ENCODE measurements at places on chromosomes 5 and 9.

GRCh38 chr5:119080936-119081335, 10.0 kb downstream of the DMXL1 start:
- DNase-seq: no peak

DNA sequence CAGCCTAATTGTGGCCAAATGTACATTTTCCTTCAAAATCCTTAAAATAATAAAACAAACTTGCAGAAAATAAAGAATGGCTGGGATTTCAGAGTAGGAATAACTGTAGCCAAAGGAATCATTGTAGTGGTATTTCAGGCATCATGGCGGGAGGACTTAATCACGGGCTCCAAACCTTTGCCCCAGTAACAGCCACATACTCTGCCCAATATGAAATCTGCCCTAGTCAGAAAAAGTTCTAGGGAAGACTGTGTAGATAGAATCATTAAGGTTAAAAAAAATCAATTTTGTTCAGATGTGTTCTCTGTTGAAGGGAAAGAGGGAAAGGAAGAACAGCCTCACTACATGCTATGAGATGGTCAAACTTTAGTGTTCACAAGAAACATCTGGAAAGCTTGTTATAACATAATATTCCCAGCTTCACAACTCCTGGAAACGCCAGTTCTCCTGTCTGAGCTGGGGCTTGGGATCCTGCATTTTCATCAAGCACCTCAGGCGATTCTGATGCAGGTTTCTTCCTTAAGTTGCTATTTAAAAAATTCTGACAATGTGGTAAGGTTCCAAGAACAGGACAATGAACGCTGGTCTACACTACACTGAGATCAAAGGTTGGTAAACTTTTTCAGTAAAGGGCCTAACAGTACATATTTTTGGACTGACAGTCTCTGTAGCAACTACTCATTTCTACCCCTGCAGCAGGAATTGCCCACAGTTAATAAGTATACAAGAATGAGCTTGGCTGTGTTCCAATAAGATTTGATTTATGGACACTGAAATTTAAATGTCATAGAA, 87.9 kb downstream of the CEMIP2 start:
- peak; percentile 80 for DNase-seq

GRCh38 chr5:143920772-143921171, 108.8 kb downstream of the HMHB1 start:
- peak; percentile 93 for DNase-seq

- no peak for DNase-seq
Observed at GRCh38 chr9:78972303-78972999, 599.3 kb upstream of the TLE4 start.

DNA sequence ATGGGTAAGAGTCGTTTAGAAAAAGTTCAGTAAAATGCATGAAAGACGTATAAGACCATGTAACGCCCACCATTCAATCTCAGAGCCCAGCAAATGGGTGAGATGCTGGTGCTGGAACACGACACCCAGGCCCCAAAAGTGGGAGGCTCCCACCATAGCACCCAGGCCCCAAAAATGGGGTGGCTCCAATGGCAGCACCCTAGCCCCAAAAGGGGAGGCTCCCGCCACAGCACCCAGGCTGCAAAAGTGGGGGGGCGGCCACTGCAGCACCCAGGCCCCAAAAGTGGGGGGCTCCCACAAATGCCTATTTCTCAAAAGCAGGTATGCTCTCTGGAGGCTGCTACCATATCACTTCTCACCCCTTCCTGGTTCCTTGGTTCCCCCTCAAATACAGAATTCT, 12.7 kb downstream of the FSTL4 start:
- no peak for DNase-seq

DNA sequence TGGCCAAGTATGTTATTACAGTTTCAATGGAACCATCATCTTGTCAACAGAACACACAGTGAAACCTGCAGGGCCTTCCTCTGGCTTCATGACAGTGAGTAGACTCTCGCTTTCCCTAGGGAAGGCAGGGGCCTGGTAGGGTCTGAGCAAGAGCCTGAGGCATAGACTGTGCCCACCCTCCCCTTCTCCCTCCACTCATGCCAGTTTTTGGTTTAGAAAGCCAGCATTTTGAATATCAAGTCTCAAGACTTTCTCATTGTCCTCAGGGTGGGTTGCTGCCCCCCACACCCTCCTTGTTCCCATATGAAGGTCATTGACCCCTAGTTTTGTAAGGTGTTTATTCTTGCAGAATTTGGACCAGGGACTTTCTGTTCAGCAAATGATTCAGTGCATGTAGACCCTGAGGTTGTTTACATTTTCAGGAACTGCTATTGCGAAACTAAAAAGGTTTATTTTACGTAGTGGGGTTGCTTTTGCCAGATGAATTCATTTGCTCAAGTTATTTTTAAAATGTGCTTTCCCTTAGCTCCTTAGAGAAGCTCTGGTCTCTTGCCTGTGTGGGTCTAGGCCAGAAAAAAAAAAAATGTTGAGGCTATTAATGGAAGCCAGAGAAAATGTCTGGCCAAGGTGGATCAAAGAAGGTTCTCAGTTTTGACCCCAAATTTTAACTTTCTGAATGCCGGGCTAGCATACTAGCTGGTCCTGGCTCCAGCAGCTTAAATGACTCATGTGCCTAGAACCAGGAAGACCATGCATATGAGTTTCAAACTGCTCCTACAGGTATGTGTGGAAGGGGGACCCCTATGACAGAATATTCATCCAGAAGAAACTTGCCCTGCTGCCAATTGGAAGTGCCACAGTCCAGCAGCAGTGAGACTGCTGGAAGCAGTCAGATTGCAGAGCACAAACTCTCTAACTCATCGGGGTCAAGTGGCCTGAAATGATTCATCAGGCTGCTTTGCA, 10.1 kb upstream of the MOB3B start:
- DNase-seq: peak; percentile 52

DNA sequence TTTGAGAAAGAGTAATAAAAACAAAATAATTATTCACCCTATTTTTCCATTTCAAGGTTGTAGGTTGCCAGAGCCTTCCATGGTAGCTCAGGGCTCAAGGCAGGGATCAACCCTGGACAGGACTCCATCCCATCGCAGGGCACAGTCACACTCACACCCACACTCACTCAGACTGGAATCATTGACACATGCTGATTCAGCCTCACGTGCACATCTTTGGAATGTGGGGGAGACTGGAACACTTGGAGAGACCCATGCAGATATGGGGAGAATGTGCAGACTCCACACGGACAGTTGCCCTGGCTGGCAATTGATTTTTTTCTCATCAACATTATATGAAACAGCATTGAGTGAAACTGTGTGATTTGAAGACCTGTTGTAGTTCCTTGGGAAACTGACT, 234.1 kb downstream of the ADGRV1 start:
- peak; percentile 48 for DNase-seq

DNA sequence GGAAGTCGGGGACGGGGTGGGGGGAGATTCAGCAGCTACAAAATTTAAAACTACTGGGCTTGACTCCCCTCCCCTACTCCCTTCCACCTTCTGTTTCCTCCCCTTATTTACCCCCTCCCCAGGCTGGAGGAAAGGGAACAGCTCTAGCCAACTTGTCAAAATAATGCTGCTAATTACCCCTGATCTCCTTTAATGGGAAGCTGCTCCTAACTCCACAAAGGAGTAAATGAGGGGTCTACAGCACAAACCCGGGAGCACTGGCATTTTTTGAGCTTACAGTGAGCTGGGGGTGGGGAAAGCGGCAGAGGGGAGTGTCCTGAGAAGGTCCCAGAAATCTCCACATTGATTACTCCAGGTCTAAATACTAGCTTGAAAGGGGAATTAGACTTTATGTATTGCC, 3.1 kb downstream of the PTCH1 start:
- no peak for DNase-seq

- no peak for DNase-seq
Observed at GRCh38 chr9:127611603-127611898, 526 bp upstream of the STXBP1 start.

GRCh38 chr5:126031989-126032716, 391.1 kb upstream of the GRAMD2B start:
- DNase-seq: no peak

- no peak for DNase-seq
Observed at GRCh38 chr5:94031631-94032030, 290.2 kb upstream of the POU5F2 start.

DNA sequence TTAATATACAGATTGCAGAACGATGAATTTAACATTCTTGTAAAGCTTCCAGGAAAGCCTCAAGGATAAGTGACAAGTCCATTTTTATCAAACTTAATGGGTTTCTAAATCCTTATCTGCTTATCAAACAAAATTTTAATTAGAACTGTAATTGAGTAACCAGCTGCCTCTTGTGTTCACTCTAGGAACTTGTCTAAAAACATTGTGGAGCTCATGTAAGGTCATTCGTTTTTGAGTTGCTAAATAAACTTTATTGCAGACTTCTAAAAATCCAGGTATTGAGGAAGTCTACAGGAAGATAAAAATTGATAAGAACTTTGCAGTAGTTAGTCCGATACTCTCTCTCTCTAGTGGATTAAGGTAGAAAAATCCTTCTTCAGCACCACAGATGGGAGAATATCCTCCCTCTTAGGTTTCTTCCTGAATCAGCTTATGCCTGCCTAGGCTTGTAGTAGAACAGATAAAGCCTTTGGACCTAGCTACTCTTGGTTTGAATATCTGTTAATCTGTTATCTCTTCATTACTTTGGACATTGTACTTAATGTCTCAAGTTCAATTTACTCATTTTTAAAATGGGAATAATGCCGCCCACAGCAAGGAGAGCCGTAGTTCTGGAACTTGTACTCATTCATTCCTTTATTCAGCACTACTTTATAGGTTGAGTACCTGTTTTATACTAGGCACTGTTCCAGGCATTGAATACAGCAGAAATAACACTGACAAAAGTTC, 60.0 kb upstream of the DHFR start:
- DNase-seq: no peak

- DNase-seq: no peak
Observed at GRCh38 chr9:93343663-93344062, 107.8 kb upstream of the FAM120A start.

- peak; percentile 28 for DNase-seq
Observed at GRCh38 chr9:92970467-92970923, 23.2 kb downstream of the FGD3 start.

DNA sequence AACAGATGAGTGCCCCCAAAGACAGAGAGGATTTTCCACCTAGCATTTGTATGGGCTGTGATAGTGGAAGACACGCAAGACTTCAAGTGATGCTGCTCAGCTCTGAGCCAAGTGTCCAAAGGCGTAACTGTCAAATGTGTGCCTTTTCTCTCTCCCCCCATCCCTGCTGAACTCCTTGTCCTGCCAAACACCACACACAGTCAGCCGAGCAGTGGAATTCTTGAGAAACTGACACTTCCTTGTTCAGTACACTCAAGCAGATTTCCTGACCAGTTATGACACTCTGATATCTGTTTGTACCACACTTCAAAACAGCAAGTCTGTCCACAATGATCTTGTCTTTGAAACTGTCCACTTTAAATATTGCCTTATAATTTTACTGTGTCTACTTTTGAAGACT, 166.4 kb downstream of the PIK3R1 start:
- no peak for DNase-seq

DNA sequence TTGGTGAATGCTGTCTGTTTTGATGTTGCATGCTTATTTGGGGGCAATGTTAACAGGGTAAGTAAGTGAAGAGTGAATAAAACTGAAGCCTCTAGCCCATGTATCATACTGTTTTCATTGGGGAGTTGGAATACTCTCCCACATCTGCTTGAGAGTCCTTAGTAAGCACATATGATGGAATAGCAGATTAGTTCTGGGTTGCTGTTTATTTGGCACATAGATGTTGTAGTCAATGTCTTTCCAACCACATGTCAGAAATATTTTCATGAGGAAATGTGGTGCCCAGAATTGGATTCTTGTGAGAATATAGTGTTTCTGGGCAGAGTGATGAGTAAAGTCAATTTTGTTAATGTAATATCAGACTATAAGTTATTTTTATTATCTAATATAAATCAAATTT, 611.7 kb upstream of the FTMT start:
- no peak for DNase-seq

DNA sequence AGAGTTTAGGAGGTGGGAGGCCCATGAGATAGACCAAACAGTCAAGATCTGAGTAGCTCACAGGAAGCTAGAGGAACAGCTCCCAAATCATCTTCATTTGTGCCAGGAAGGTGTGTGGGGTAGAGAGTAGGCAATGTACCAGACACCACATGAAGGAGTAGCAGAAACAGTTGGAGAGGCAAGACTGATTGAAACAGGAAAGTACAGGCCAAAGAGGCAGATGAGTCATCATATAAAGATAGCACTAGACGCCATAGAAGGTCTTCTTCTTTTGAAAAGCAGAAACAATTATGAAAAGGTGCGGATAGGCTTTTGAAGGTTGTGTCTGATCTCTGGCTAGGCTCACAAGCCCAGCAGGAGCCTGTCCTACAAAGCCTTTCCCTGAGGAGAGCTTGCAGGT, 62.7 kb upstream of the PALM2AKAP2 start:
- no peak for DNase-seq

- peak; percentile 67 for DNase-seq
Observed at GRCh38 chr9:105413525-105413924, 34.3 kb upstream of the FSD1L start.

GRCh38 chr5:54602475-54602874, 84.9 kb downstream of the SNX18 start:
- no peak for DNase-seq

GRCh38 chr5:126122942-126123341, 300.3 kb upstream of the GRAMD2B start:
- no peak for DNase-seq

DNA sequence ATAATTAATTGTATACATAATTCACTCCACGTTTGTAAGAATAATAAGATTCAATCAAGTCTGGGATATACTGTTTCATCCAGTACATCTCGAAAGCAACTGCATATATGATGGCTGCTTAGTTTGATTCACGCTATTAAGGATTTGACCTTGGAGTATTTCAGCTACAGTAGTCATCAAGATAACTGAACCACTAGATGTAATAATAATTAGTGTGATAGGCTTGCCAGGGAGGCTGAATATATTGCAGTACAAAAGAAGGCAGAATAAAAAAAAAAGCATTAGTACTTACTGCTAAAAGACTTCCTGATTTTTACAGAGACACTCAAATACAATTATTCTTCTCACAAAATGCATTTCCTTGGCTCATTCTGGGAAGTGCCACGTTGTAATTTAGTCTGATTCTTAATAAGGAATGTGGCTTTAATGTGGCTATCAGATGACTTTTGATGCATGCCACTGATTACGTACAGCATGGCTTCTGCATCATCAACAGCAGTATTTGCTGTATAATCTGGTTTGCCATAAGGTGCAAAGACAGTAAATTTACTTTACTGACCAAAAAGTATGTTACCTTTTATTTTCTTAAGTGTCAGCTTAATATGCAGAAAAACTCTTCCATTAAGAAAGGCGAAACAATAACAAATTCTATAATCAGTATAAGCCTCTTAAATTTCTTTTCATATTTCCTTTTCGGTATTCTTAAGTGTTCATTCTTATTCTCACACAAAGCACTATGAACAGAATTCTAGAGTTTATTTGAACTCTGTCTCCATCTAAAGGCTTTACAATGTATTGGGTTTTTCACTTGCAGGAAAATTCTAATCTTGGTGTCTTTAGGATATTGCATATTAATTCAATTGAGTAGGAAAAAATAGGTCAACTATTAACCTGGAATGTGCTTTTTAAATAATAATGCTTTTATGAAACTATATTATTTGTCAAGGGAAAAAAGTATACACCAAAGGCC, 166.4 kb downstream of the SLF1 start:
- DNase-seq: peak; percentile 15

All from ELR (cell line).